ENCODE measurements at places on chromosomes 3 and 15.

DNA sequence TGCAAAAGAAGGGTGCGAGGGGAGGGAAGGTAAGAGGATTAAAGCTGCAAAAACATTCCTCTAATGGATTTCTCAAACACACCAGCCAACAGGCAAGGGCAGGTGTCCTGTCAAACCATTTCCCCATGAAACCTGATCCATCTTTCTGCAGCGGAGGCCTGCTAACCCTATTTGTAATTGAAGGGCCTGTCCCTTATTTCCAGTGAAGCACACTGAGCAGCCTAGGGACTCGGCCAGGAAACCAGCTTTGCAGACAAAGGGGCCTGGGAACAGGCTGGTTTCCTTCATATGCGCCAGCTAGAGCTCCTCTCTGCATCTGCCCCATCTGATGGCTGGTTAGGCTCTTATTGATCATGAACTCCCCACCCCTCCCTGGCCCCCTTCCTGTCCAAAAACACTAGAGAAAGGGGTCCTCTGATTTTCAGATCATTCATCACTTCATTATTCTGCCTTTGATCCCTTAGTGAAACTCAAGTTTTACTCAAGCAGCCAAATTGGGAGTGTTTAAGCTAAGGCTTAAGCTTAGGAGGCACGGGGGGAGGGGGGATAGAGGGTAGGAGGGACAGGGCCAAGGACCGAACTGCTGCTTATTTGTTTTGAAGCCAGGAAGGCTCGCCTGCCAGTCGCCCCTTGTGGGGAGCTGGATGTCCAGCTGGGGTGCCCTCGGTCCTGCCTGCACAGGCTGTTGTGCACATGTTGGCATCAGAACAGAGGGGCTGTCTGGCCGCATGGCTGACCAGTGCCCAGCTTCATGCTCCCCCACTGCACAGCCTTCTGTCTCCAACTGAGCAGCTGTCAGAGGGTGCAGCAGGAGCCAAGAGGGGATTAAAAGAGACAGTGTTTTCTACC lies 53.1 kb downstream of the BOC start:
- no peak for DNase-seq

DNA sequence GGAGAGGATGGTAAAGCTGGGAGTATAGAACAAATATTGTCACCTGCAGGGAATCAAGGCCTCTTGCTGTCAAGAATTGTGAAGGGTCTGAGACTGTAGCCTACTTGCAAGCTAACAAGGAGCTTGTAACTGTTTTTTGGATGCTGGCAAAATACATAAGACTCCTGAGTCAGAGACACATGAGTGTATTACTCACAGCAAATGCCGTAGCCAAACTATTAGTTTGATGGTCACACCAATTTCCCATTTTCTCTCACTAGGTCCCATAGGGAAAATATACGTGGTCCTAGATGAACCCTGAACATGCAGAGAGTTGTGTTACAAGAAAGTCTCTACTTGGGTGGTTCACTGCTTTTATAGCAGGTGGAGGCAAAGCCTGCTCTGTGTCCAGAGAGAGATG lies 44.7 kb upstream of the LIPC start:
- no peak for DNase-seq

DNA sequence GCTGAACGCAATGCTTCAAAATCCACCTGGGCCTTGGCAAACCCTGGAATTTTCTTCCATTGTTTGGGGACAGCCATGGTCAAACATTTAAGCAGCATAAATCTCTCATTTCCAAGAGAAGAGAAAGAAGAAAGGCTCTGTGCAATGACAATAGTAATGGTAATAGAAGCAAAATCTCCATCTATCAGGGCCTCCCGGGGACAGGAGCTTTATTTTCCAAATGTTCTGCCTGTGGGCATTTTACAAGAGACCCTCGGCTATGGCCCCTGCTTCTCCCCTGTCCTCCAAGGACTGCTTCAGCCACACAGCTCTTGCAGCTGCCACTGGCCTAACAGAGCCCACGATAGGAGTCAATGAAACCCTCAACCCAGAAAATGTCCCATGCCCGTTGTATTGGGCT lies 12.7 kb upstream of the FAM240A start:
- no peak for DNase-seq

GRCh38 chr3:146416366-146416765 lies 53.0 kb downstream of the PLSCR2 start:
- DNase-seq: no peak

GRCh38 chr15:62190675-62191074 lies 25.6 kb upstream of the C2CD4B start:
- DNase-seq: no peak

DNA sequence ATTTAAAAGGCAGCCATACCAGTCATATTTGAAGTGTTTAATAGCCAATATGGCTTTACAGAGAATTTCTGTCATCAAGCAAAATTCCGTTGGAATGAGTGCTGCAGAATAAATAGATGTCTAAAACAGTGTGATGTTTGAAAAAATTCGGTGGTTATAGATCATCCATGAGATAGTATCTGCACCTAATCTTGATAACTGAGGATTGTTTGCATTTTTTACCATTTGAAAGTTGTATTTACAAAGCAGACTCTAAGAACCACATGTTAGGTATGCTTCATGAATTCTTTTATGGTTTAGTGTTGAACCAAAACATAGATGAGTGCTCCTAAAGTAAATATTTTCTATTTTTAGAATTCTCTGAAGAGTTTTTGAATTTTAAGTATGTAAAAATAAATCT lies 476.1 kb downstream of the NAALADL2 start:
- no peak for DNase-seq

GRCh38 chr3:133303430-133303829 lies 96.4 kb upstream of the BFSP2 start:
- DNase-seq: no peak

DNA sequence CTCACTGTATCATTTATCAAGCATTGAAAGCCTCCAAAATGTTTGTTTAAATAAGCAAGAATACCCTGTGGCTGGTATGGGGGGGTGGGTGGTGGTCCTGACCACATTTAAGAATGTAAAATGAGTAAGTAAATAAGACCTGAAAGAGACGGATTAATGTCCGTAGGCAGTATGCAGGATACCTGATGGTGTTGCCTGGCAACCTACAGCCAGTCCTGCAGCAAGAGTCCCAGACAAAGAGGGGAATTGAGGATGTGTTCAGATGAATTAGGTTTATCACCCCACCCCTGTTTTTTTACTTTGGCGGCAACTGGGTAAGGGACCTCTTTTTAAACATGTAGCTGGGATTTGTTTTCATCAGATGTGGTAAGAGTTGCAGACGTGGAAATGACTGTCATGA lies 99.8 kb upstream of the BFSP2 start:
- DNase-seq: no peak

DNA sequence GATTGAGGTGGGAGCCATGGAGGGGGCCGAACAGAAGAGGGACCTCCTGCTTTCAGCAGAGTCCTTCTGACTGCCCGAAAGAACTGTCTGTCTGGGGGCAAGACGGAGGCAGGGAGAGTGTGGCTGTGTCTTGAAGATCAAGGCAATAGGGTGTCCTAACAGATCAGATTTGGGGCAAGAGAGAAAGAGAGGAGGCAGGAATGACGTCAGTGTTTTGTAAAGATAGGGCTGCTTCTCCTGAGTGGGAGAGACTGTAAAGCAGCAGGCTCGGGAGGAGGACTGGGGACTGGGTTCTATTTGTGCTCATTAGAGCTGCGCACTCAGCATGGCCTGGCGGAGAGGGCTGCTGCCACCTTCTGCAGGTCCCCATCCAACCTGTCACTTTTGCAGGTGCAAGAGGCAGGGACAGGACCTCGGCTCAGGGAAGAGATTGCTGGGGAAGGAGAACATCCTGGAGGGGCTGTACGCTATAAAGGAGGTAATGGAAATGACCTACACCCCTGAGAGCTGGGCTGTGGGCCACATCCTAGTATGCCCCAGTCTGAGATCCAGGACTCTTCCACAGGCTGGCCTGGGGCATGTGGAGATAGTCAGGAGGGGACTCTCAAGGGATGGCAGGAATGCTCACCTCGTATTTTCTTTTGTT lies 29.0 kb upstream of the FGD5 start:
- no peak for DNase-seq

DNA sequence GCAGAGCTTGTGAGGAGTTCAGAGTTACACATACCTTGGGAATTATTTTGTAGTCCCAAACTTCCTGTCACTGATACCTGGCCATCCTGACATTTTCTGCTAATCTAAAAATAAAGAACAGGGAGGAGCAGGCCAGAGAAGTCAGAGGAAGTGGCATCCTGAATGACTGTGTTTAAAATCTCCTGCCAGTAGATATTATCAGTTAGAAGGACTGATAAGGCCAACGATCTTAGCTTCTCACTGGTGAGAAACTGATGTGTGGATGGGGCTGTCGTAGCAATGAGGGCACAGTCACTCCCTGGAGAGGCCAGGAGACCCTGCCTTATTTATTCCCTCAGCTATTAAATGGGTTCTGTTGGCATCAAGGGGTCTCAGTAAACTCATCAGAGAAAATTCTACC lies 115.1 kb downstream of the DGKG start:
- DNase-seq: no peak

GRCh38 chr15:51111061-51111460 lies 16.4 kb upstream of the TNFAIP8L3 start:
- no peak for DNase-seq

DNA sequence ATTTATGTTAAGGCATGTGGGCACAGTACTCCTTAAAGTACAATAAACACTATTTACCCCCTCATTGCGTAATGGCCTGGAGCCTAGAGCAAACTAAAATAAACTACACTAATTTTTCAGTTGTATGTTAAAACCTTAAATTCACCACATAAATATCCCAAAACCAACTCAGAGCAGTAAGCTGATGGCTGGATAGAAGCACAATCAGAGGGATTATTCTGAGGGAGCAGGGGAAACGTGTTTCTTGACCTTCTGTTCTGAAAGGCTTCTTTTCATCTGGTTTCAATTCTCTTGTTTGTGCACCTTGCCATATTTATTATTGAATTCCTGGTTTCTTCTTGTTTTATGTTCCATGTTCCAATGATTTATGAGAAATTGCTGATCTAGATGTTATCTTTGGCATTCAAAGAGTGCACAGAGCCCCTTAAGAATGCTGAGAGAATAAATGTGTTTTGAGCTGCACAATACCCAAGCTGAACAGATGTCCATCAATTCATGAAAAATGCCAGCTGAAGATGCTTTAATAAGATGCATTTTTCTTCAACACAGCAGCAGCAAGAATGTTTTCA lies 29.6 kb downstream of the RPL22L1 start:
- DNase-seq: no peak

- peak; percentile 50 for DNase-seq
Measured at GRCh38 chr15:90400759-90401314, 12.8 kb downstream of the IQGAP1 start.

- no peak for DNase-seq
Measured at GRCh38 chr3:170689893-170690660, 104.2 kb upstream of the SLC7A14 start.

- DNase-seq: peak; percentile 5
Measured at GRCh38 chr15:99755692-99756409, 22.6 kb upstream of the LYSMD4 start.

DNA sequence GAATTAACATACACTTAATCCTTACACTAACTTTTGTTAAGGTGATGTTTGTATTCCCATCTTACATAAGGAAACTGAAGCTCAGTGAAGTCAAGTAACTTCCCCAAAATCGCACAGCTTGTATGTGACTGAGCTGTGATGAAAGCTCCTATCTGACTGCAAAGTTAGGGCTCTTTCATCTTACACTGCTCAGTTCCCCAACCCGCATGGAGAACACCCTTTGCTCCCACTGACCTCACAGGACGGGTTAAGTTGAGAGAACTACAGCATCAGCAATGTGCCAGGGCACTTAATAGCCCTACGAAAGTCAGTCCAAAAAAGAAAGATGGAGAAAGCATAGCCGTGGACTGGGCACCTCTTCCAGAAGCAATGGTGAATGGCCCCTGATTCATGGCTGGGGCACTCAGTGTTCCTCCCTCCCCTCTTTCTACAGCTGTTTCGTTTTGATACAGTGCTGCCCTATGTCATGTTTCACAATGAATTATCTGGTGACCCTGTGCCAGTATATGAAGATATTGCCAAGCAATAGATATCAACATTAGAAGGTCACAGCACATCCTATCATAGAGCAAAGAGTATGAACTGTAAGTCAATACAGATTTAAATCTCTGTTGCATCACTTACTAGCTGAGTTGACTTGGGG lies 38.0 kb downstream of the CADPS start:
- DNase-seq: no peak

DNA sequence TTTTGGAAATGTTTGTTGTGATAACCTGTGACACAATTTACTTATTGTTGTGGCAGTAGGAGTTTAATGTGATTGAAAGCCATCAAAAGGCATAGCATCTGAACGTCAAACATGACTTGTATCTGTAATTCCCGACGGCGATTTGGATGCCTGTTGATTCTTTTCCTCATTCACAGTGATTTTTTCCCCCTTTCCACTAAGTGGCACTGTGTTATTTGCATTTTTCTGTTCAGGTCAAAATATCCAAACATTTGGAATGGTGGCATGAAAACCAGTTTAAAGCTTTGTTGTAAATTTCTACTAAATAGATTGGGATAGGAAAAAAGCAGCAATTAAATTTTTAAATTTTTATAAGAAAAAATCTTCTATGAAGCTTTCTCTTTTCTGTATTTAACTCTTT lies 259.9 kb upstream of the KCNH8 start:
- no peak for DNase-seq

DNA sequence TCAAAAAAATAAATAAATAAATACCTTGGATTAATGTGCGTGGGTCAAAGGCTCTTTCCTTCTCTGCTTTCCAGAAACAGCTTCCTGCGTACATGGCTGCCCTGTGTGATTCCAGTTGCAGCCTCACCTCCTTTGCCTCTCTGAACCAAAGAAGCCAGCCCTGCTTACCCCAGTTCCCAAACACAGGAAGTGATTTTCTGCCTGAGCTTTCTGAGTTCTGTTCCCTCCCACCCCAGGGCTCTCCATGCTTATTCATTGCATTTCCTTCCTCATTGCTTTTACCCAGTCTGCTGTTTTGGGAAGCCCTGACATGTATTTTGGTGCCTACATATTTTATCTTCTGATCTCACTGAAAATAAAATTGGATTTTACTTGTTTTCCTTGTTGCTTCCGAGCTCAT lies 15.4 kb downstream of the ZSCAN2 start:
- no peak for DNase-seq

DNA sequence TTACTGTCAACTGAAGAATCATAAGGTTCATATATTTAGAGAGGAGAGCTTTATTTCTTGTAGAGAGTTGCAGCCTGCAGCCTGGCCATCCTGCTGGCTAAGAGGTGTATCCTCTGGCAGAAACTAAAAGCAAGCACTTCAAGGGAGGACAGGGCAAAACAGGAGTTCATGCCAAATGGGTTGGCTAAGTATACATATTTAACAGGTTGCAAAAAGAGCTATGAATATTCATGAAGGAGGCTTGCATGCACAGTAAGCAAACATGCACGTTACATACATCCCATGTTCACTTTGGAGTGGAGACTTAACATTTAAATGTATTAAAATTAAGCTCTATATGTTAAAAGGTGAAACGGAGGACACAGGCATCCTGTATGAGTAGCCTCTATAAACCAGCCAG lies 354.4 kb downstream of the ERC2 start:
- DNase-seq: no peak

- no peak for DNase-seq
Measured at GRCh38 chr3:20668411-20668810, 482.4 kb upstream of the SGO1 start.

GRCh38 chr3:33096093-33096868 lies 665 bp downstream of the GLB1 start:
- DNase-seq: no peak

GRCh38 chr3:14235912-14236295 lies 57.3 kb downstream of the LSM3 start:
- DNase-seq: no peak

- DNase-seq: no peak
Measured at GRCh38 chr3:191753196-191753595, 292.2 kb downstream of the PYDC2 start.
